HS-27A (cell line): ENCODE measurements at places on chromosomes 5 and 9.

GRCh38 chr5:79831381-79832309 lies 142.0 kb downstream of the CMYA5 start:
- no peak for DNase-seq

- DNase-seq = no peak
Observed at GRCh38 chr5:125257057-125257972, 510.9 kb upstream of the ZNF608 start.

- no peak for DNase-seq
Observed at GRCh38 chr5:98363157-98363556, 410.3 kb upstream of the RGMB start.

GRCh38 chr9:7622481-7622880 lies 177.1 kb downstream of the DMAC1 start:
- no peak for DNase-seq

GRCh38 chr9:19136129-19136528 lies 8.8 kb upstream of the PLIN2 start:
- DNase-seq = no peak

DNA sequence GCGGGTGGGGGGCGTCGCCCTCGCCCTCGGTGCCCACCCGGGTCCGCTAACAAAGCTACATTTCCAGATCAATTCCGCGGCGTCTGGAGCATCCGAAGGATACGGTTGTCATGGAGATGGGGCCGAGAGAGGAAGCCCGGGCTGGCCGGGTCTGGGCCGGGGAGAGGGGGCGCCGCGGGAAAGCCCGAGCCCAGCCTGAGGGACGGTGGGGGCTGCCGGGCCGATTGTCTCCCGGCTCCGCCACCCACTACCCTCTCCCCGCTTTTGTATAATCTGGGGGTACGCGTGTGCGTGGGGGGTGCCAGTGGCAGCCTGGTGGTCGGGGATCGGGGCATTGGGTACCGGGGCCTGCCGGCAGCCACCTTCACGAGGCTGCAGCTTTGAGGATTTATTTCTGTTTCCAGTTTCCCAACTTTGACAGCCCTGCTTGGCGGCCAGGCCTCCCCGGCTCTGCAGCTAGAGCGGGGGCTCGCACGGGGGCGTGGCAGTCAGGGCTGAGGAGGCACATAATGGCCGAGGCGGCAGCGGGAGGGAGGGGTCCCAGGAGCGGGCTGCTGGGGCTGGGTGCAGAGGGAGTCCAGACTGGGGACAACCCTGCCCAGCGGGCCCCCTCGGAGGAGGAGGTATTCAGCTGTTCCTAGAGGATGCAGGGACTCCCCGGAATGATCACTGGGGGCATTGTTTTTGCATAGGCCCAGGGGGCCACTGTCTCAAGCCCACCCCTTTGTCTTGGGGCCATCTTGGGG lies 626 bp downstream of the PSD2 start:
- DNase-seq = no peak

DNA sequence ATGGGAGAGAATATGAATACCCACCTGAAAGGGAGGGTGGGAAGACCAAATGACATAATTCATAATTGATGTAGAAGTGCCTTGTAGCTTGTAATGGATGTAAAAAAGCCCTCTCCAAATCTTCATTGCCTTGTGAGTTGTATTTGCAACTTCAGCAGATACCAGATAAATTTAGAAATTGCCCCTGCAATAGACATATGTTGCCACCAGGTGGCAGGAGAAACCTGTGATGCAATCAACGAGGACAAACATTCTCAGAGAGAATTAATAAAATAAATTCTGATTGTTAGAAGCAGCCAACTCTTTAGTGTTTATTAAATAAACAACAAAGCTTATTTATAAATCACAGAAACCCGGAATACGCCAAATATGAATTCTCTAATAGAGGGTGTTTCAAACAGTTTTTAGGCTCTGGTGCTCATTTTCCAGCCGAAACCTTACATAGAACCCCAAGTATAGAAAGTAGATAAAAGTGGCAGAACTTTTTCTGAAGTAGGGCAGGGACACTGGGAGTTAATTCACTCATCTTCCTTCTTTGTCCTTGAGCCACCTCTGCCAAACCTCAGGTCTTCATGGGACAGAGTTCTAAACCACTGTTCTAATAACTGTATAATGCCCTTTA lies 147.8 kb downstream of the TMEM38B start:
- DNase-seq = no peak

DNA sequence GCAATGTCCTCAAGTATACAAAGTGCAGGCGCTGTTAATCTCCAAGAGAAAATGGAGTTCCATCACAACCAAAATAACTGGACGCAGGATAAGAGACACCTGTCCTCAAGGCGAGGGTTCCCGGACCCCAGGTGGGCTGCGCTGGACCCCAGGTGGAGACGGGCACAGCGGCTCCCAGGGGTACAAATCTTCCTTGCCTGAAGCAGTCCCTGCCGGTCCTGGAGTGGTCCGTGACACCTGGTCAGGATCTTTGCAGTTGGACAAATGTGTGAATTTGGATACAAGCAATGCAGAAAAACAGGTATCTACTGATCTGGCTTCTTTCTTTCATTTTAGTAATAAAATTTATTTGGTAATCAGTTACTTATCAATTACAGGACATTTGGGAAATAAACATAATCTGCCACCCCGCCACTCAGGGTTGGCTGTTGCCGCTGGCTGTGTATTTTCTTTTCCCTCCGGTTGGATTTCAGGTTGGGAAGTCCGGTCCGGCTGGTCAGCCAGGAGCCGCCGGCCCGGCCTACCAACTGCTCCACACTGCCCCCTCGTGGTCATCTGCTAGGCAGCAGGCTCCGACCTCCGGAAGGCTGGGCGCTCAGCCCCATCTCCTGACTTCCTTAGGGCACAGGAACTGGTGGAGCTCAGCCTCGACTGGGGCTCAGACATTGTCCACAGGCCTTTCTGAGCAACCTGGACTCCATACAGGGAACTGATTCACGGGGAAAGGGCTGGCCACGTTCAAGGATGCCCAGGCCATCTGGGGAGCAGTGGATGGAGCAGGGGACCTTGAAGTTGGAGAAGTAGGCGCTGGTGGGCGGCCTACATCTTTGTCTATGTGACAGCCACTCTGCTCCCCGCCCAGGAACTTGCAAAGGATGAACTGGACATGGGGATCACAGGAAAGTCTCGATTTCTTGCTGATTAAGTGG lies 43.4 kb downstream of the NXNL2 start:
- DNase-seq = peak; percentile 47

DNA sequence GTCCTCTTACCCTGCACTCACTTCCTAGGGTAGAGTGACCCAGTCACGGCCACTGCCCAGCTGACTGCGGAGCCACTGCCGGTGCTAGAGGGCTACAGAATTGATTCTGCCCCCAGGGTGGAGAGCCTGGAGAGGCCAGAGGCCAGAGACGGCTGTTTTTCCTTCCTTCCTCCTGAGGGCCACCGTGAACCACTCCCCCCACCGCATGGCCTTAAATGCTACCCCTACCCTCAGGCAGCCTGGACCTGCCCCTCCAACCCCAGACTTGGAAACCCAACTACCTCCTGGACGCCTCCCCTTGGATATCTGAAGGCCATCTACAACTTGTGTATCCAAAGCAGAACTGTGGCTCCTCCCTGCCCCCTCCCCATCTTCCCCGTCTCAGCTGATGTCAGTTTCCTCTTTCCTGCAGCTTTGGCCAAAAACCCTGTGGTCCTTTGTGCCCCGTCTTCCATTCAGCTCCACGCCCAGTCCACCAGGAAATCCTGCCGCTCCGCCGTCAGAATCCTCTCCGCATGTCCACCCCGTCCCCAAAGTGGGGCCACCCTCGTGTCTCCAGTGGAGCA lies 16.3 kb downstream of the SH2D3C start:
- no peak for DNase-seq

DNA sequence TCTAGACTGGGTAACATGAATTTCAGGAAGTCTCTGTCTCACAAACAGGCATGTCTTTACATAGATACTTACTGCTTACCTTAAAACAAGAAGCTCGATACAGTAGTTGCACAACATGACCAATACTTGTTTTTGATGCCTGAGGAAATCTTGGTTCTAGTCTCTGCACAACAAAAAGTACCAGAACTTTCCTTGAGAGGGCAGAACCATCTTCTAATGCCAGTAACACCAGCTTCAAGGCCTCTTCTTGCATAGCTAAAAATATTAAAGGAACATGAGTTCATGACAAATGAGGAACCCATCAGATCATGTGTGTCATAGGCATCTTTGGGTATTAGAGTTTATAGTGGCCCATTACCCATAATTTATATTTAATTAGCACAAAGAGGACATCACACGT lies 22.0 kb downstream of the RC3H2 start:
- DNase-seq = no peak

- DNase-seq = no peak
Observed at GRCh38 chr5:150044329-150044681, 42.0 kb downstream of the CSF1R start.

DNA sequence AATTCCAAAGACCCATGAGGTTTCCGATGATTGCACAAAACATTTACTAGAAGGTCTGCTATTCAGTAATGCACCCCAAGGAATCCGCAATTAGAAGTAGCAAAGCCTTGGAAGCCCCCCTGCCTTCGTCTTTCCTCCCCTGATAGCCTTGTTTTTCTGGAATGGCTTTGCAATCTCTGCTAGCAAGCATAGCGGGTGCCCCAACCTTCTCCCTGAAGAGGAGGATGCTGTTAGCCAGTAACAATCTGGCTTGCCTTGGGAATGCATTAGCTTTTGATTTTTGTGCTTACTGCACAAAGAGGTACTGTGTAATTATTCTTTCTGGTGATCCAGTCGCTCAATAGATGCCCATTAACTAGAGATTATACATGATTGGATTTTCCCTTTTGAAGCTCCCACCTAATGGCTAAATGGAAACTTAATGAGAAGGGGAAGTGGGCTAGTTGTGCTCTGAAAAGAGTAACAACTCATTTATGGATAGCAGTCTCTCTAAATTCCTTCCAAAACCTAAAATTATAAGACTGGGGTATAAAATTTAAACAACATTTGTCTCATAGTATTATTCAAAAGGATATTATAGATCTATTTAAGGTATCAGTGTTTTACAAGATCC lies 91.6 kb downstream of the FBXW11 start:
- DNase-seq = no peak

DNA sequence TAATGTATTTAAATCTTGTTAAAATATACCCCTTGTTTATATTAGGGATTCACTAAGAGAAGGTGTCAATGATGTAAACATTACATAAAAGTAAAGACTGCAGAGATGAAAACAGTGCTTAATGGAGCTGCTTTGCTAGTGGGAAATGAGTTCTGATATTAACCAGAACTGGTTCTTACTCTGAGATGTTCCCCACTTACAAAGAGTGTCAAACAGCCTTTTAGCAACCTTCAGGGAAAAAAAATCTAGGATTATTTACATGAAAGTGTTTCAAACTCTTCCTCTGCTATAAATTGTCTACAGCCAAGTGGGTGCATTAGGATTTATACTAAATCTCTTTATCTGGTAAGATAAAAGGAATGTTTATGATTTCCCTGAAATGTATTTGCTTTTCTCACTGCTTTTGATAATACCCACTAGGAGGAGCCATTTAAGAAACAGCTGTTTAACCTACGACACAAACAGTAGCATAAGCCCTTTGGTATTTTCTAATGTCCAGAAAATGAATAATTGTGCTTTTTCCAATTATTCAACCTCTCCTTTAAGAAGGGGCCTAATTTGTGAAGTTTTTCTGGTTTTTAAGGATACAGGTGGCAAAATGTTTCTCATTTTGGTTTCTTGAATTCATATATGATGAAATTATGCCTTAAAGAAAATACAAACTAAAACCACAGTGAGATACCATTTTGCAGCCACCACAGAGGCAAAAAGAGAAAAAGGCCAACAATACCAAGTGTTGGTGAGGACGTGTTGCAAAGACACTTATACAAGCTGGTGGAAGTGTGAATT lies 186.3 kb downstream of the TLE4 start:
- DNase-seq = no peak

DNA sequence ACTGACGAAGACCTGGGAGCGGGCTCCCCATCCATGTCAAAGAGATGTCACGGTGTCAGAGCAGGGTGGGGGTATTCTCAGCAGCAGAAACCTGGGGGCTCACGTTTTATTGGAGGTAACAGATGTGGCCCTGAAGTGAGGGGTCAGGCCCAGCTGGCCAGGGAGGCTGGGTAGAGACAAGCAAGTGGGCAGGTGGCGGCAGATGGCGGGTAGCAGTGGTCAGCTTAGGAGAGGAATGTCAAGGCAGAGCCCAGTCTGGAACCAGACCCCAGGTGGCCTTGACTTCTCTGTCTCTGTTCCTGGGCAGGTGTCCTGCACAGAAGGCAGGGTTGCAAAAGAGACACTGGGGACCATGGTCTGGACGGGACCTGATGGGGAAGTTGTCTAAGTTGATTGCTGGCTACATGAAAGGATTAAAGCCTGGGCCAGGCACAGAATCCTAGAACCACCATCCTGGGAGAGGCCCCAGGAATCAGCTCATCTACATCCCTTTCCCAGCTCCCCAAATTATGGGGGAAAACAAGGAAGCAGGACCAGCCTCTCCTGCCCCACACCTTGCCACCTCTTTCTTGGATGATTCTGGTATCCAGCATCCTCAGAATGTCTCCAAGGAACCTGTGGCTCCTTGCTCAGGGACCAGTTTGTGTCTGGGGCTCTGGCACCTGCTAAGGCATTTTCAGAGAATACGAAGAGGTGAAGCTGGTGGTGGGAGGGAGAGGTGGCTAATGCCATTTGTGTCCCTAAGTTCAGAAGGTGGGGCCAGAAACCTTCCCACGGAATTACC lies 72.5 kb downstream of the AMBP start:
- no peak for DNase-seq

GRCh38 chr9:6330958-6331634 lies 2.9 kb downstream of the TPD52L3 start:
- no peak for DNase-seq

DNA sequence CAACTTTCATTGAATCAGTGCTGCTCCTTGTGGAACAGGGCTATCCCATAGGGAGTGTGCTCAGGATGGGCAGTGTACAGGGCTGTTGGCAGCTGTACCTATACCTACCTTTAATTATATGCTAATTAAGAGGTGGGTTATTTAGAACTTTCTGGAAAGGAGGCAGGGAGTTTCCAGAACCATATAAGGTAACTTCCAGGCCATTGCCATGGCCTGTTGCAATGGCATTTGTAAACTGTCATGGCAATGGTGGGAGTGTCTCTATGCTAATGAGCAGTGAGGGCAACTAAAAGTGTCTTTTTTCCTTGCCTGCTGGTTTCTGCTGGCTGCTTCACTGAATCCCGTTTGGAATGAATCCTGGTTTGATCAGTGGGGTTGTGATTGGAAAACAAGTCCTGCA lies 2.3 kb upstream of the ARHGAP26 start:
- no peak for DNase-seq

DNA sequence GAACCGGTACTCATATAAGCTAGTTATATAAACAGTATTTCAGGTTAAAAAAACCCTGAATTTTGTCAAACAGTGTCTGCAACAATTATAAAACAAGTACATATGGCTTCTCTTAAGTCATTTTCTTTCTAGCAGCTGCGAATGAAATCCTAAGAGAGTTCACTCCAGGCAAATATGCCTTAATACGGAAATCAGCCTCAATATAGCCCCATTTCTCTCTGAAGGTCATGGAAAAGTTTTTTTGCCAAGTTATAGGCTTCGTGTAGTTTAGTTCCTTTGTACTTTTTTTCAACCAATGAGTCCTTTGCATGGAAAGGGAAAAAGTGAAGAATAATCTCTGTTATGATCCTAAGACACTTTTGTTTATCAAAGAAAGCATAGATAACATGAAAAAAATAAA lies 848.0 kb upstream of the ACO1 start:
- no peak for DNase-seq

- DNase-seq = no peak
Observed at GRCh38 chr5:60340965-60341471, 358.9 kb downstream of the DEPDC1B start.

- DNase-seq = no peak
Observed at GRCh38 chr9:76294301-76294700, 99.9 kb downstream of the RFK start.

- no peak for DNase-seq
Observed at GRCh38 chr9:135516132-135516860, 4.9 kb upstream of the LCN1 start.

- peak; percentile 46 for DNase-seq
Observed at GRCh38 chr5:84028093-84028492, 307.4 kb upstream of the HAPLN1 start.
